ENCODE measurements at places on chromosomes 12 and 14.

- no peak for DNase-seq
These were observed 292.7 kb upstream of the RTL1 start for GRCh38 chr14:101196051-101196712.

GRCh38 chr14:73231981-73232851 lies 5.1 kb upstream of the PAPLN start:
- DNase-seq = peak; percentile 59

DNA sequence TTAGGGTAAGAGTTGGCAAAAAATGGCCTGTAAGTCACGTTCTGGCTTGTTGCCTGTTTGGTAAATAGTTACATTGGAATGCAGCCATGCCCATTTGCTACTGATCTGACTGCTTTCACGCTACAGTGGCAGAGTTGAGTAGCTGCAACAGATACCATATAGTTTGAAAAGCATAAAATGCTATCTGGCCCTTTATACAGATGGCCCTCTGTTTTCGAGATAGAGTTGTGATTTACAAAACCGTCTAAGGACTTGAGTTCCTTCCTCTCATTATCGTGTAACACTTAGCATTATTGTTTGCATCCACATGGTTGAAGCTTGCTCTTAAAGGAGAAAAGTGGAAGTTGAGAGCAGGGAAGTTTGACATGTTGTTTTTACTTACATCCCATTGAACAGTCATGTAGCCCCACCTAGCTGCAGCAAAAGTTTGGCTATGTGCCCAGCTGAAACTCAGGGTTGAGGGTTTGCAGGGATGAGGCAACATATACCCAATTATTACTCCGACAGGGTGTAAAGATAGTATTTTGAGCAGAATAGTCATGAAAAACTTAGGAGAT lies 11.3 kb upstream of the SCFD1 start:
- DNase-seq = no peak

DNA sequence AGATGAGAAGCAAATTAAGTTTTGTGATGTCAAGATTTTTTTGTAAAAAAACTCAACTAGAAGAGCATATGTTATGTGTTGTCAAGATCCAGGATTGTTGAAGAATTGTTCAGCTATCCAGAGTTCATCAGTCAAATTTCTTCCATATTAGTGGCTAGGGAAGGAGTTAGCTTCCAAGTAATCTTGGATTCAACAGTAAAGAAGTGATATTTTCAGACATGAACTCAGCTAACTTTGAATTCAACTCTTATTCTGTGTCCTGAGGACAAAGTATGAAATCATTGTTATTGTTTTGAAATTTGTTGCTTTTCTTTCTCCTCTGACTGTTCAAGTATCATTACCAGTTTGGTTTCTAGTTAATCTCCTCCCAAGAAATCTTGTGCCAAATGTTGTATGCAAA lies 589.3 kb upstream of the NOVA1 start:
- no peak for DNase-seq

DNA sequence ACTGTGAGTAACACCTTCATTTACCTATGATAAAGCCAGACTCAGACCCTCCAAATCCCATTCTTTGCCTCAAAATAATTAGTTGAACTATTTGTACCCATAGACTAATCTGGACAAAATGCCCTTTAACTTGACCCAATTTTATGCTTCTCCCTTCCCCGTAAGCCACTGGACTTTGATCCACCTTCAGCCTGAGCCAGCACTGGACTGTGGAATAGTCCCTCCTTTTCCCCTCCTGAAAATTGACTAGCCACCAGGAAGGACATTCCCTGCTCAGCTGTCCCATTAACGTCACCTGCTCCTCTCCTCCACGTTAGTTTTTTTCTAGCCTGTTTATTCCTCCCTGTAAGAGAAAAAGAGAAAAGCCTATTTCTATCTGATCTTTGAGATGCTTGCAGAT lies 10.3 kb downstream of the MED21 start:
- DNase-seq = no peak

DNA sequence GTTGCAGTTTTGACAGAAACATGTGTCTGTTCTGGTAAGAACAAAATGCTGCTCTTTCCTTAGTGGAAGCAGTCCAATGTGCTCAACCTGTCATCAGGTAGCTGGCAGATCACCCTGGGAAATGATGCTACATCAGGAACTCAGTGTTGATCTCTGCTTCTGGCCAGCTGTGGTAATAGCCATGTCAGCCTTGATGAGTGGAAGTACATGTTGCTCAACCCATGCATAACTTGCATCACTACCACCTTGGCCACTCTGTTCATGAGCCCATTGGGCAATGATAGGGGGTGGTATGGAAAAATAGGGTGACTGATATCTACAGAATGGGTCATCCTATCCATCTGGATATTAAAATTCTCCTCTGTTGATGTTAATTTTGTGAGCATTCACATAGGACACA lies 411.0 kb downstream of the C12orf50 start:
- no peak for DNase-seq

- DNase-seq = no peak
These were observed 269.9 kb downstream of the ADAMTS20 start for GRCh38 chr12:43282106-43282505.

- DNase-seq = no peak
These were observed 73.7 kb downstream of the RMST start for GRCh38 chr12:97536353-97536752.

- no peak for DNase-seq
These were observed 148.7 kb downstream of the ANO2 start for GRCh38 chr12:5796171-5796958.

- DNase-seq = no peak
These were observed 56.7 kb downstream of the EPS8 start for GRCh38 chr12:15732341-15733061.

DNA sequence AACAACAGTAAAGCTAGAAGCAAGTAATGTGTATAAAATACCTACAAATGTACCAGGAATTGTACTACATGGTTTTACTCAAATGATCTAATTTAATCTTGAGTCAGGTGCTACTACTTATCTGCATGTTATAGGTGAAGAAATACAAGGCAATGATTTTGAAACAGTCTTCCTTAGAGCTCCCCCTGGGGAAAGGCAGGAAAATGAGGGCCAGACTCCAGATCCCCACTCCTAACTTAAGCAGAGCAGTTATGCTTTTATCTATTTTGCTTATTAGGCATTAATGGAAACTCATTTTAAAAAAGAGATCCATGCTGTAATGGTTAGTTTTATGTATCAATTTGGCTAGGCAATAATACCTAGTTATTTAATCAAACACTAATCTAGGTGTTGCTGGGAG lies 109.3 kb upstream of the CPSF6 start:
- DNase-seq = no peak

DNA sequence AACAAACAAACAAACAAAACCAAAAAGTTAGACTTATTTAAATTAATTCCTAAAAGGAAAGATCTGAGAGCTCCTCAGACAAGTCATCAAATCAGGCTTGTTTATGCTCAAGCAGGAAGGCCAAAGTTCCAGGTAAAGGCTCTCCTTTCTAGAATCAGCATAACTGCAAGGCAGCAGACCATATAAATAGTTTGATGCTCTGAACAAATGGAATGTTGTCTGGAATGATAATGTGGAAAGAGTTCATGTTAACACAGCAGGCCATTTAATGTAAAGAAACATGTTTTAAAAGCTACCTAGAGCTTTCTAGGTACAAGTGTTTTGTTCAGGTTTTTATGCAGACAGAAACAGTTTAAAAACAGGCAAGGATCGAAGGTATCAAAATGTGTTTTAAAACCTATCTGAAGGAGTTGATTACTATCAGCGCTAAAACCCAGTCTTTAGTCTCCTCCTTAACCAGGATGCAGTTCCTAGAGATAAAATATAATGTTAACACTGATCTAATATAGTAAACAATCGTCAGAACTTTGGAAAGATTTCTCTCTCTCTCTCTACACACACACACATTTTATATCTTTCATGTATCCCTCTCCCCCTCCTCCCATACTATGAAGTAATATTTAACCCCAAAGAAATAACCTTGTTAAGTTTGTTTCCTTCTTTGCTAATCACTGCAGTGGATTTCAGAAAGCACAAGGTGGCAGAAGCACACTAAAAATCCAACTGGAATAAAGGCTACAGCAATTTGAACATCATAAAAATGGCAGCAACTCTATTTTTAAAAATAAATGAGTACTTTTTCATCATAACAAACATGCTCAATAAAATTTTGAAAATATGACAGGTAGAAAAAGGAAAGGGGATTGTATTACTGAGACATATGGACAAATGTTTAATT lies 135.5 kb downstream of the PAWR start:
- no peak for DNase-seq

GRCh38 chr14:23034498-23035302 lies at the start of gene PSMB5:
TSS of gene PSMB5 (minus strand) at chr14:23034900. CDS start at chr14:23034881, 19 bp downstream.
- peak; percentile 75 for DNase-seq

GRCh38 chr12:114274131-114274530 lies 131.8 kb downstream of the TBX5 start:
- DNase-seq = no peak

- DNase-seq = no peak
These were observed 38.3 kb downstream of the SLC6A15 start for GRCh38 chr12:84874125-84874824.
